ENCODE measurements at places on chromosomes 5 and 9.

DNA sequence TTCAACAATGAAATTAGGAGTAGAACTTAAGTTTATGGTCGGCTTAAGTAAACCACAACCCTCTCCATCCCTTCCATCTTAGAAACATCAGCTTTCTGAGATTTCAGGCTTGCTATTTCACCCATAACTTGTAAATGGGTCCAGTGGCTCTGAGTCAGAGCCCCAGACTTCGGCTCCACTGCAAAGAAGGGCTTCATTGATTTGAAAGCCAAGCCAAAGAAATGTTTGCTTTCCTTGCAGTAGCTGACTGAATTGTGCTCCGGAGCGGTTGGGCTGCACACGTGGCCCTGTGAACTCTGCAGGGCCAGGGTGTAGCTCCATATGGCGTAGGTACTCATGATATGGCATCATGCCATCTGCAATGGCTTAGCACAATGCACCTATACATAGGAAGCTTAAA, 57.0 kb downstream of the NREP start:
- no peak for DNase-seq

DNA sequence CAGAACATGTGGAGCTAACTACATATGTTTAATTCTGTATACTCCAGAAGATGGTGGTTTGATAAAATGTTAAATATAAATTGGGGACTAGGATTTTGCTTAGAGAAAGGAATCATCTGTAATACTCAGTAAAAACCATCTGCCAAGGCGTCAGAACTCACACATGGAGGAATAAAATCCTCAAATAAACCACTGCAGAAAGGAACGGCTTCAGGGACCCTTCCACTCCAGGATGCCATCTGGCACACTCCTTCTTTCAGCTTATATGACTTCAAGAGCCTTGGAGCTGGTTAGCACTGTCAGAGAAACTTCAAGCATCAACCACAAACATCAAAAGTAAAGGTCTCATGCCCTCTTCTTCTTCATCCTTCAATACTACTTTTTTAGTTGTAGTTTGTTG, 360.6 kb downstream of the PLK2 start:
- no peak for DNase-seq

DNA sequence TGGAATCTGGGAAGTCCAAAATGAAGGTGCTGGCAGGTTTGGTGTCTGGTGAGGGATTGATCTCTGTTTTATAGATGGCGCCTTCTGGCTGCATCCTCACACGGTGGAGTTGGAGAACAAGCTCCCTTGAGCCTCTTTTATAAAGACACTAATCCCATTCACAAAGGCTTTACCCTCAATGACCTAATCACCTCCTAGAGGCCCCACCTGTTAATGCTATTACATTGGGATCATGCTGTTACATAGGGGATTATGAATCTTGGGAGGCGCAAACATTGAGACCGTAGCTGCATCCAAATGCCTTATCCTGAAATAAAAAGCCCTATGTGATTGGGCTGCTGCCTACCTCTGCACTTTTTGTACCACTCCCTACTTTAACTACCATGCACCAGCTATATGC, 197.1 kb upstream of the HMHB1 start:
- no peak for DNase-seq

GRCh38 chr5:165837286-165837685, 2331.9 kb downstream of the MAT2B start:
- DNase-seq, result no peak

DNA sequence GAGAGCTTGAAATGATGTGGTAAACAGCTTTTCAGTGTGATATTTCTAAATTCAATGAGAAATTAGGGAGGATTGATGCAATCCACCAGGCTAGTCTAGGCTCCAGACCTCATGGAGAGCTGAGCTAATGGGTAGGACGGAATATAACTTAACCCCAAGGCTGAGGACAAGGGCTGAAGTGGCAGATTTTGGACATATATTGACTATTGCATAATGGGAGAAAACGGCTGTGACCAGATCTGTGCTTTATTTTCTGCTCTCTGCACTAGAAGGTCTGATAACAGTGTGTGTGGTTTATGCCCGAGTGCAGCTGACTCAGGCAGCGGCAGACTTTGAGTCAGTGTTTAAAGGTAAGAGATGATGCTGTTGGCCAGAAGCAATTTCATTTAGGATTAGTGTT, 70.6 kb downstream of the ACTBL2 start:
- DNase-seq, result no peak

GRCh38 chr5:14038341-14038959, 94.0 kb upstream of the DNAH5 start:
- no peak for DNase-seq

DNA sequence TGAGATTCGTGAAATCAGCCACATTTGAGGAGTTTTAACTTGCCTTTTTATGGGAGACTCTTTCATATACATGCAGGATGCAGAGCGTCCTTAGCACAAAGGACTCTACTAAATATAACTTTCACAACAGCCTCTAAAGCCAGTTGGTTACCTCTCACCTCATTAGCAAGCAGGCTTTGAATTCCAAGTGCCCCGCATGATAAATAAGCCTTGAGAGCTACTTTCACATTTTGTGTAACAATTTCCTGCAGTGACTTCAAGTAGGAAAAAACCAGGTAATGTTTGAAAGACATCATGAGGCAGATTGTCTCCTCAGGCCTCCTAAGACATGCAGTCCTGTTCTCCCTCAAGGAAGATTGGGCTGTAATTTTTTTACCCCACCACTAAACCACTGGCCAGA, 50.5 kb downstream of the RALGPS1 start:
- DNase-seq, result no peak

GRCh38 chr5:158824241-158824882, 275.4 kb downstream of the EBF1 start:
- no peak for DNase-seq

- no peak for DNase-seq
Observed at GRCh38 chr9:111646417-111646816, 15.0 kb upstream of the GNG10 start.

Measured in left cardiac atrium (tissue), 4 donors.